ENCODE measurements at places on chromosomes 7 and 10.

DNA sequence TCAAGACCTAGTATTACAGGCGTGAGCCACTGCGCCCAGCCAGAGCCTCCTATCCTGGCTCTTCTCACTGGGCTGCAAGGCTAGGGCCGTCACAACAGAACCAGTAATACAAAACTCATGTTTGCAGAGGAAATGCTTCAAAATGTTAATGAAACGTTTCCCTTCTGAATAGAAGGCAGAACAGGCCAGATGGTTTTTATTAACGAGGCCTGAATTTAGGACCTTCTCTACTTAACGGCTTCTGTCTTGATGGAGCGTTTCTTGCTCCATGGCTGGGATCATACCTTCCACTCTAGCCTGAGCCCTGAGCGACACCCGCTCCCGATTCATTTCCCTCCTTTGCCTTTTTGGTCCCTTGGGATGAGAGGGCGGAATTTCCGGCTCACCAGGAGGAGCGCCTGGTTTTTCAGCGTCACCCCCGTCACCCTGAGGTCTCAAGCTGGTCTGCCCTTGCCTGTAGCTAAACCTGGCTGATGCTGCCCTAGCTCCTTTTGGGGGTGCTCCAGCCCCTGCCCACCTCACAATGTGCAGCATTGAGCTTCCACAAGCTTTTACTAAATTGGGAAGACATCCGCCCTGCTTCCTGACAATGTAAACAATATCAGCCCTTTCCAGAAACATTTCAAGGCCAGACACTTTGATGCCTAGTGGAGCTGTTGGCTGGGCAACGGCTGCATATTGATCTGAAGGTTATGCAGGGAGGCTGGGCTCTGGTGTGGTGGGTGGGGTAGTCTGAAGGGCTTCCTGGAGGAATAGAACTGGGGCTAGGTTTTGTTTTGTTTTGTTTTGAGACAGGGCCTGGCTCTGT is 5.2 kb downstream of the CLIP2 start:
- no peak for DNase-seq

DNA sequence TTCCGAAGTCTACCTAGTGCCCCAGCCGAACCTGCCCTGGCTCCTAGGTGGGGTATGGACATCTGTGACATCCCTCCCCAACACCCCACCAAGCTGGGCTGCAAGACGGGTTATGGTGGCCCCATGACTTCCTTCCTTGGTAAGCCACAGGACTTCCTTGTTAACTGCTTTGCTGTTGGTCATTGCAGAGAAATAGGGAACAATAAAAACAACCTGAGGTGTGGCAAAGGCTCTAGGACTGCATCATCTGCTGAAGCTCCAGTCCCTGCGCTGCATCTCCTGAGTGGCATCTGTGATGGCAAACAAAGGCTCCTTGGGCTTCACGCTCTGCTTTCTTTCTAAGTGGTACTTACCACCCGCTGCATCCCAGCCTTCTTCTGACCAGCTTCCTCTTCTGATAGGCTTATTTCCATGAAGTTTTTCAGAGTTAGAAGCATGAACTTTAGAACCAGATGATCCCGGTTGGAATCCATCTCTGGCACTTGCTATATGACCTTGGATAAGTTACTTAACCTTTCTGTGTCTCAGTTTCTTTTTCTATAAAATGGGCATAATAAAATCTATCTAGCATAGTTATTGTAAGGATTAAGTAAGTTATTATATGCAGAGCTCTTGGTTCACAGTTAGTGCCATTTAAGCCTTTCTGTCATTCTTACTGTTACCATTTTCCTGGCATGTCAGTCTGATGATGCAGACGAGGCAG is 216.8 kb downstream of the RPS24 start:
- peak; percentile 36 for DNase-seq

GRCh38 chr7:115124409-115124939 is 202.6 kb downstream of the MDFIC start:
- no peak for DNase-seq

DNA sequence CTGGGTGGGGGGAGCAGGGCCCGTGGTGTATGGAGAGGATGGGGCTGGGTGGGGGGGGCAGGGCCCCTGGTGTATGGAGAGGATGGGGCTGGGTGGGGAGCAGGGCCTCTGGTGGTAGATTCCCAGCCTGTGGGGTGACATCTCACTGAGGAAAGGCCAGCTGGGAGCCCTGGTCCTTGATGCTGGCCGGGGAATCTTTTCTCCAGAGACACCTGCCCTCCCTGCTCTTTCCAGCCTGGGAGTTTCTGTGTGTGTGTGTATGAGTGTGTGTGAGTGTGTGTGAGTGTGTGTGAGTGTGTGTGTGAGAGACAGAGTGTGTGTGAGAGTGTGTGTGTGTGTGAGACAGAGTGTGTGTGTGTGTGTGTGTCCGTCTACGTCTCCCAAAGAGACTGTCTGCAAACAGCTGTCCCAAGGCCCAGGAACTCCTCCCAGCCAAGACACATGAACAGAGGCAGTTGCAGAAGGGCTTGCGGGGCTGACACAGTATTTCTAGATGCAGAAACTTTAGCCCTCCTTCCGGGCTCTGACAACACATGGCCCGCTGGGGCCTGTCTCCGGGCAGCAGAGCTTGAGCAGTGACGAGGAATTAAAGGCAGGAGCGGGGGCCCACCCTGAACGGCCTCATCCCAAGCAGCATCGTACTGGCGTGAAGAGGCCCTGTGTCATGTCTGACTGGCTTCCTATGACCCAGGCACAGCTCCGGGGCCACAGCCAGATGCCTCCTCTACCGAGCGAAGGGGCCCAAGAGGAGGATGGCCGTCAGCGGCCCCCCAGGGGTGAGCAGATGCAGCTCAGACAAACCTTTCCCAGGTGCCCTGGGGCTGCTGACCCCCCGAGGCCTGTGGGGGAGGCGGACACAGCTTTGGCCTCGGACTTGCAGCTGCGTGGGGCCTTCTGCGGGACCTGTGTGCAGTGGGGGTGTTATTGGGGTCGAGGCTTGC is 24.3 kb downstream of the FAM20C start:
- DNase-seq, result no peak

- DNase-seq, result no peak
These were observed 26.7 kb downstream of the ERCC6 start for GRCh38 chr10:49512121-49512809.

DNA sequence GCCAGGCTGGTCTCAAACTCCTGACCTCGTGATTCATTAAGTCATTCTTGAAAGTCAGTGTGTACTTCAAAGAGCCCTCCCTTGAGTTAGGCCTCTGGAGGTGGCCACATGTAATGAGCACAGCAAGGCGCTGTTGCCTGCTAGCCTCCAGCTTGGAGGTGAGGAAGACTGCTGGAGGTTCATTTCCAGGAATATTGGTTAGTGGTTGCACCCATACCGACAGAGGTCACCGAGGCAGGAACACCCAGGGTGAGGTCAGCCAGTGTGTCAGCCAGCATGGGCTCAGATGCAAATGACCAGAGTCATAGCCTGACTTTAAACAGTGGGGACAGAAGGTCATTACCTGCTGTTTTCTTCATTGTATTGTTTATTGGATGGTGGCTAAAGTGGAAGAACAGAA is 85.0 kb downstream of the PLPP4 start:
- no peak for DNase-seq

DNA sequence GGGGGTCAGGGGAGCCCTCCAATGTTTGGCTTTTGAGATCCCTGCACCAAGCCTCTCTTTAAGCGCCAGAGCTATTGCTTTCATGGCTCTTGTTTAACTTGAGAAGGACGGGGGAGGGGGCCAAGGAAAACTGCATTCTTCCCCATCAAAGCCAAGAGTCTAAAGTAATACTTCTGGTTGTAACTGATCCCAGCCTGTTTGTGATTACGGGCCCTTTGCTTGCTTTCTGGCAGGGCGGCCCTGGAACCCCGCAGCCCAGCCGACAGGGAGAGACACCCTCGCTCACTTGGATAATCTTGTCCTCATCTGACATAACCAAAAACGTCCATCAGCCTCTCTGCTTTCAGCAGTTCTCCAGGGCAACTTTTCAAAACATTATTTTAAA is 154.7 kb downstream of the NEURL1 start:
- DNase-seq, result no peak

DNA sequence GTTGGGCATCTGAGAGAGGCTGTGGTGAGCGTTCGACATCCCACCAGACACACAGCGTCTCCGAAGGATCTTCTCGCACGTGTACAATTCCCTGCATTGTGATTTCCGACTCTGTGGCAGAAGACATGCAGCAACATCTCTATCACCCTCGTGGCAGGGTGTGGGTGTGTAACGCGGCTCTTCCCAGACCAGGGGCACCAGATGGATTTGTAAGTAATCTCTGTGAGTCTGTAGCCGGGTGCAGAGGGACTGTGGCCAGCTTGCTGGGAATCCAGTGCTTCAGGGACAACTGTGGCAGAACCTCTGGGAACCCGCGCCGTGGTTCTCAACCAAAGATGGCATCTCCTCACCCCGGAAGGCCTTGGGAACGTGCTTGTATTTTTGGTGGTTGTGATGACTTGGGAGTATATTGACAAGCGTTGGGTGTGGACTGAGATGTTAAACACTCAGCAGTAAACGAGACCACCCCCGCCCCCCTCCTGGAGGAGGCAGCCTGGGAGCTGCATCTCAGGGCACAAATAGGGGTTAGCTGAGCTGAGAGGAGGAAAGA is 21.2 kb downstream of the FOXL3 start:
- DNase-seq, result no peak

DNA sequence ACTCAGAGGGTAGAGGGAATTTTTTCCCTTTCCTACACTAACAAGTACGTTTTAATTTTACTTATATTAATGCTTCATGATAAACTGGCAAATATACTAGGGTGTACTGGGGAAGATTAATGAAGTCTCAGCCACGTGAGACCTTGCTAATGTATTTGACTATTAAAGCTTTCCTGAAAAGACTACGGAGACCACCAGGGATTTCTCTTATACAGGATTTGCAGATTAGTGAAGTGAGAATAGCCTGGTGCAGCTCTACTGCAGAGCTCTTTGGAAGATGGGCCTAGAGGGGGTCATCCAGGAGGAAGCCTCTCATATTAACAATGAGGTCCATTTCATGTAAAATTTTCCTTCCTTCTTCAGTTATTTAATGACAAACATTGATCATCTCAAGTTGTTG is 379.0 kb downstream of the SORCS1 start:
- no peak for DNase-seq

DNA sequence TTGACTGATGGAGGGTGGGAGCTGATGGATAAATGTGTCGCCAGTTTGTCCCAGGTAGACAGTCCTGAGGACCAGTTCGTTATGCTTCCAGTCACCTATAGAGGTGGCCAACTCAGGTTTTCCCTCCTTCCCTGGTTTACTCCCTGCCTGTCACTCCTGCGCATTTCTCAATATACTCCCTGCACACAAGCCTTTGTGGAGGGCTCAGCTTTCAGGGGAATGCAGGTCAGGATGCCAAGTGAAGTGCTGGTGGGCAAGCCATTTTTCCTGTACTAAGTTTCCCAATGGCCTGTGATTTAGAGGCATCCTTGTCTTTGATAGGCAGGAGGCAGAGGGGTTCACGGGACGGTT is 473.5 kb upstream of the ZMIZ1 start:
- no peak for DNase-seq

DNA sequence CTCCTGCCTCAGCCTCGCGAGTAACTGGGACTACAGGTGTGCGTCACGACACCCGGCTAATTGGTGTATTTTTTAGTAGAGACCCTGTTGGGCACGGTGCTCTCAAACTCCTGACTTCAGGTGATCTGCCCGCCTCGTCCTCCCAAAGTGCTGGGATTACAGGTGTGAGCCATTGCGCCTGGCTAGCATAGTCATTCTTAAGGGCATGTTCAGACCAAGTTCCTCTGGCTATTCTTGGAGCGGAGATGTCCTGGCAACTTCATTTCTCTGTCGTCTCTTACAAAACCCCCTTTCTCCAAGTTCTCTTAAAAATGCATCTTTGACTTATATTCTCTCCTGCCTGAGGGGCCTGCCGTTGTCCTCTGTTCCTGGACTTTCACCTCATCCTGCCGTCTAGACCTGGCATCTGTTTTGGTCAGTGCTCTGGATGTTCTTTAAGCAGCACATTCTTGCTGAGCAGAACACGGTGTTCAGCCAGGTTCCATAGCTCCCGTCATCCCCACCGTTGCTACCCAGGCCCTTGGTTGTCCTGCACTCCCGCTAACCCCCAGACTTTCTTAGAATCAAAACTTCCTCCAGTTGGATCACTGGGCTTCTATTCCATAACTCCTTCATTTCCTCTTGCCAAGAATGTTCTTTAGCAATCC is 509.9 kb upstream of the GALNT17 start:
- no peak for DNase-seq

DNA sequence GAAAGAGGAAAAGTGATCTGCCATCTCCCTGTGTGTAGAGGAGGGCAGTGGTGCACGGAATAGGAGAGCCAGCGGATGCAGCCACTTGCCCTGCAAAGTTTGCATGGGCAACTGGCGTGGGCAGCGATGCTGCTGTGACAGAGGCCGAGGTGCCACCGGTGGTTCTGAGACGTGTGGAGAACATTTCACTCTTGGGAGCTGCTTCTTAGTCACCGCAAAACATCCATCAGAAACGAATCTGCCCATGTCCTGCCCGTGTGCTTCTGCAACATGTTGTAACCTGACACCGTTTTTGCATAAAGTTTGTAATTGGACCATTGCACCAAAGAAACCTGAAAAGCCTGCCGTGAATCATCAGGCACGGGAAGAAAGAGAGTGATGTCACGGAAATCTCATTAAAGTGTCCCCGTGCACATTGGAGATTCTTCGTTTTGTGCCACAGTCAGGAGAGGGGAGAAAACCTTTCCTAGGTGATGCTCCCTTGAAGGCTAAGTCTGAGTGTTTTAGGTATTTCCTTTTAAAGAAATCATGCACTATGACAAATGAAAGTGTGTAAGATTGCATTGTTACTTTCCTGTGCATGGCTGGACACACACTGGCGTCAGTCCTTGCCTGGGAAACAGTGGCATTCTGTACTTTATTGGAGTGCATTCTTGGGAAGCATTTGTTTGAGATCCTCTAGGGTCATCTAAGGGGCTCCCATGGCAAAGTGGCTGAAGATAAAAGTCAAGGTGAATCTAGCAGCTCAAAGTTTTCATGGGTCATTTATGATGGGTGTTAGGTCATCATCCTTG is 302.6 kb downstream of the KLF6 start:
- DNase-seq, result peak; percentile 24

DNA sequence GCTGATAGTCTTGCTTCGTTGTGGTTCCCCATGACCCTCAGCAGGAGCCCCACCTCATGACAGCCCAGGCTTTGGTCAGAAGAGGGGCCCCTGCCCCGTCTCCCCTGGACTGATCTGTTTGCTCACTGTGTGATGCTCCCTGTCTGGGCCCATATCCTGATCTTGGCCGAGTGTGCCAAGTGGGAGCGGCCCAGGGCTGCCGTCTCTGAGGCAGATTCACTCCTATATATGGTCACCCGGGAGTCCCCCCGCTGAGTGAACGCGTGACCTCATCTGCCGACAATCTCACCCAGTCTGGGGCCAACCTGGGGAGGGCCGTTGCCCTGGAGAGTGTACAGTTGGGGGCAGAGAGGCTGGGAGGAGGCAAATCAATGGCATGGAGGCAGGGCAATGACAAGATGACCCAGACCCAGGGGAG is 34.5 kb downstream of the PPIF start:
- DNase-seq, result no peak

GRCh38 chr7:28528899-28529298 is 116.6 kb downstream of the CREB5 start:
- DNase-seq, result no peak

DNA sequence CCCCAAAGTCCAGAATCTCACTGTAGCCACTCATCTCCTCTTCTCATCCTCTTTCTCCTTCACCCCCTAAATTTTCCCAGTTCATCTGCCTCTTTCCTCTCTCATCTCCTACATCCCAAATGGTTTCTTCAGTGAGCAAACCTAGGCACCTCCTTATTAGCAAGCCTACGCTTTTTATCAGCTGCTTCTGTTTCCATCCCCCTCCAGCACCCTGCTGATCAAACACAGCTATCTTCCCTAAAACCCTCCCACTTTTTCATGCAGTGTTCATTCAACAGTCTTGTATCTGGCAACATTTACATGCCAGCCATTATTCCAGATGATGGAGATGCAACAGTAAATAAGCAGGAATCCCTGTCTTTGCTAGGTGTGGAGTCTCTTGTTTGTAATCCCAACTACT is 3.3 kb upstream of the ABRAXAS2 start:
- DNase-seq, result no peak

Measured in NCI-H187 (cell line).